Foreskin keratinocyte (primary cell): ENCODE measurements at places on chromosomes 4 and X. TPM values are rescaled to one million over a fixed set of nuclear protein-coding genes. Genes with fewer than 3 reads are reported as not detected.

Gene GDI1
- 56.3 and 56.8 TPM in 2 replicates for total RNA-seq

GRCh38 chr4:169107528-169107927, 97.5 kb upstream of the CBR4 start:
- no peak for DNase-seq

Gene MAGEH1
- 7.7 and 9.8 TPM in 2 replicates for total RNA-seq

DNA sequence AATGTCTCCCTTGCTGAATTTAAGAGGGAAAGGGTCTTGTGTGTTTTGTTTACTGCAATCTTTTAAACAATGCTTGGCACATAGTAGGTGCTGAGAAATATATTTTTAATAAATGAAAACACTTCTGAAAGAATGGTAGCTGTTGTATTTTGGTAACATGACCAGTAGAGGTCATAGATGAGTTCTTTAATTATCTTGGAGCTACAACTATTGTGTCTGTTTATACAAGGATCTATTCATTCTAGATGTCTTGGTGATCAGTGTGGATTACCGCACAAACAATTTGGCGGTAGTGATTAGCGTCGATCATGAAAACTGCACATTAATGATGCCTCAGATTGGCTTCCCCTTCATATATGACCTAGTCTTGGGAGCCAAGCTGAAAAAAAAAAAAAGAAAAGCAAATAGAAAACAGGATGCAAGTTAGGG, 21.4 kb upstream of the SCRG1 start:
- no peak for DNase-seq

DNA sequence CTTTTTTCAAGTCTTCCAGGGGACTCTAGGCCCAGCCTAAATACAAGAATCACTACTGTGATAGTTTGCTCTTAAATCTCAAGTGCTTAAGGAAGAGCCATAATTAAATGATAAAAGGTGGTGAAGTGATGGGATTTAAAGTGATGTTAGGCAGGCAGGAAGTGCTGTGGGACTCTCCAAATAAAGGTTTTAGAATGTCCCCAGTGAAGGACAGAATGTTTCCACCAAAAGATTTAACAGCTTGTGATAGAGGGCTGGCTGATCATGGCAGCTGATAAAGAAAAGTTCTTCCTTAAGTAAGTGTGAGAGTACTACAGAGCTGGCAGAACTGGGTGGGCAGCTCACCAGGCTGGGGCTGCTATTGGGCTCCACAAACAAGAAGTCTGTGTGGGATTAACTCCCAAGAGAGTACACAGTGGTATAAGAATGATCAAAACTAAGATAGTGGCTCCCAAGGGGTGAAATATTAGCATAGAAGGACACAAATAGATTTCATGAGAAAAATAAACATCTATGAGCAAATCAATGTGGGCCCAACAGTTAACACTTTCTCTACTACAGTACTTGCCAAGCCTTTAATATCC, 637.2 kb upstream of the CPEB2 start:
- DNase-seq: no peak

GRCh38 chr4:109877400-109877799, 29.5 kb downstream of the LRIT3 start:
- peak; percentile 34 for DNase-seq

Gene ASB11
- total RNA-seq: not detected in 2 replicates

- DNase-seq: no peak
These were observed 828 bp downstream of the TSPYL2 start for GRCh38 chrX:53082773-53083616.

- DNase-seq: no peak
These were observed 27.6 kb upstream of the HUWE1 start for GRCh38 chrX:53713987-53714579.

GRCh38 chr4:111454961-111455360, 690.3 kb upstream of the FAM241A start:
- no peak for DNase-seq
